ENCODE measurements at places on chromosomes 5 and 9.

DNA sequence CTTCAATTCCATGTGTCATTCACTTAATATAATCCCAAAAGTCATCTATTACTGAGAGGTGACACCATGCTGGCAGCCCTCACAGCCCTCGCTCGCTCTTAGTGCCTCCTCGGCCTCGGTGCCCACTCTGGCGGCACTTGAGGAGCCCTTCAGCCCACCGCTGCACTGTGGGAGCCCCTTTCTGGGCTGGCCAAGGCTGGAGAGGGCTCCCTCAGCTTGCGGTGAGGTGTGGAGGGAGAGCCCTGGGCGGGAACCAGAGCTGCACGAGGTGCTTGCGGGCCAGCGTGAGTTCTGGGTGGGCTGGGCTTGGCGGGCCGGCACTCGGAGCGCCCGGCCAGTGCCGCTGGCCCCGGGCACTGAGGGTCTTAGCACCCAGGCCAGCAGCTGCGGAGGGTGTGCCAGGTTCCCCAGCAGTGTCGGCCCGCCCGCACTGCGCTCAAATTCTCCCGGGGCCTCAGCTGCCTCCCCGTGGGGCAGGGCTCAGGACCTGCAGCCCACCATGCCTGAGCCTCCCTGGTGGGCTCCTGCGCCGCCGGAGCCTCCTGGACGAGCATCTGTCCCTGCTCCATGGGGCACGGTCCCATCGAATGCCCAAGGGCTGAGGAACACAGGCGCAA, 374.1 kb downstream of the ELAVL2 start:
- DNase-seq, result no peak

GRCh38 chr5:143271431-143271830, 132.1 kb downstream of the NR3C1 start:
- DNase-seq, result no peak

GRCh38 chr5:74333430-74333829, 307.1 kb downstream of the ENC1 start:
- DNase-seq, result no peak

- no peak for DNase-seq
Measured at GRCh38 chr5:79229357-79230174, 6.4 kb upstream of the JMY start.

- no peak for DNase-seq
Measured at GRCh38 chr5:636951-637350, 24.8 kb downstream of the CEP72 start.

DNA sequence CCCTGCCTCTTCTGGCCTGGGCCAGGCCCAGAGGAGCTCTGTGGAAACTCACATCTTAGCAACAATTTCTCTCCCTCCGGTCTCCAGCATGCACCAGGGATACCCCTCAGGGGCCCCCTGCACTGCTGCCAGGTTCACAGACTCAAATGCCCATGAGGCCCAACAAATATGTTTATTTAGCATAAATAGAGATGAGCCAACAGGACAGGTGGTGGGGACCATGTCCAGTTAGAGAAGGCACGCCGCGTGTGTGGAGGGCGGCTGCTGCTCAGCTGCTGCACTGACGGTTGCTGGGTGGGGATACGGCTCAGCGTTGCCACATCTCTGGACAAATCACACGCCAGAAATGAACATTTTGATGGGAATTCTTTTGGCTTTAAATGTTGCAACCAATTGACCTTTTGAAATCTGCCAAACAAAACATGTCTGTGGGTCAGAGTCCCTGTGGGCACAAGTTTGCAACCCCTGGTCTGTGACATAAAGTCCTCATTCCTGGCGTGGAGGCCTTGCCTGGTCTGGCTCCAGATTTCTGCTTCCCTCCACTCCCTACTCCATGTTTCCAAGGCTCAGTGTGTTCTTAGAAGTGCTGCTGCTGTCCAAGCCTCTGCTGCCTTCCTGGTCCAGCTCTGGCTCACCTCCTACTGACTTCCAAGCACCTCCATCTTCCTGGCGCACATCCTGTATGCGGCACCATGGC, 88.9 kb downstream of the AMBP start:
- no peak for DNase-seq

DNA sequence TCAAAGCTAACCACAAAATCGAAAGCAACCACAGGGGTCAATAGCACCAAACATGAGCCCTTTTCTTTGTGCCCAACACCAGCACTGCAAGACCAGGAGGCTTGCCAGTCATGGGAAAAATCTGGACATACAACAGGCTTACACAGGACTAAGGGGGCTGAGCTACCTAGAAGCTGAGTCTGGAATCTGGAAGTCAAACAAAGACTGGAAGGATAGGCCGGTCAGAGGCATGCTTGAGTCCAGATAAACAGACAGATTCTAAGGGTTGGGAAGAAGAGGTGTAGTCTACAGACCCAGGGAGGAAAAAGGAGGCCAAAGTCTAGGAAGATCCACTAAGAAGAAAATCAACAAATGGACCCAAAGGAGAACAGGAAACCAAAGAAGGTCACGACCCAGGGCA, 73.3 kb downstream of the MYO10 start:
- no peak for DNase-seq

GRCh38 chr5:52378237-52378636, 409.5 kb upstream of the ITGA1 start:
- DNase-seq, result no peak

- DNase-seq, result no peak
Measured at GRCh38 chr5:87770016-87770570, 357.4 kb upstream of the CCNH start.

- peak; percentile 66 for DNase-seq
Measured at GRCh38 chr5:142888469-142889085, 118.4 kb downstream of the ARHGAP26 start.

- DNase-seq, result no peak
Measured at GRCh38 chr5:32578363-32578762, 7.0 kb upstream of the SUB1 start.

DNA sequence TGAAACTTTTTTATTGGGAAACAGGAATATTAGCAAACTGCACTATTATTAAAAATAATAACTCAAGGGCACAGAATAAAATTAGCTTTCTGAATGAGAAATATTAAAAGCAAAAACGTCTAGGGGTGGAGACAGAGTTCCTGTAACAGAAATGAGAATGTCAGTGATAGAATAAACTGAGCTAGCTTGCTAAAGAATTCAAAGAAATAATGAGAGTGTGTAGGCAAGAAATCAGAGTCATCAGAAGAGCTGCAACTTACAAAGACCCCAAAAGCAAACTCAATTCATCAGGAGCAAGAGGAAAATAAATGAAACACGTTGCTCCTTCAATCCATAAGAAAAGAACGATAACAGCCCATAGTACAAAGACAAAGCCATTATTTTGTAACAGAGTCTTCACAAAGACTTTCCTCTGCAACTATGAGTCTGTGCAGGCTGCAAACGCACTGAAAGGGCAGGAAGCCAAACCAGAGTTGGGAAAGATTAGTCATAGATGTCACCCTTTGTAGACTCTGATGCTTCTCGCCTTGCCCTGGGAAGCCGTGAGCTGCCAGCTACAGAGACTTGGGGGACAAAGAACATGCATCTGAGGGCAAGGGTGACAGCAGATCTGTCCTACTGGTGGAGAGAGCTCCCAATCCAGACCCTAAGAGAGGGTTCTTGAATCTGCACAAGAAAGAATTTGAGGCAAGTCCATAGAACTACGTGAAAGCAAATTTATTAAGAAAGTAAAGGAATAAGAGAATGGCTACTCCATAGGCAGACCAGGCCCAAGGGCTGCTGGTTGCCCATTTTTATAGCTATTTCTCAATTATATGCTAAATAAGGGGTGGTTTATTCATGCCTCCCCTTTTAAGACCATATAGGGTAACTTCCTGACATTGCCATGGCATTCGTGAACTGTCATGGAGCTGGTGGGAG, 40.8 kb downstream of the SHC3 start:
- DNase-seq, result no peak

DNA sequence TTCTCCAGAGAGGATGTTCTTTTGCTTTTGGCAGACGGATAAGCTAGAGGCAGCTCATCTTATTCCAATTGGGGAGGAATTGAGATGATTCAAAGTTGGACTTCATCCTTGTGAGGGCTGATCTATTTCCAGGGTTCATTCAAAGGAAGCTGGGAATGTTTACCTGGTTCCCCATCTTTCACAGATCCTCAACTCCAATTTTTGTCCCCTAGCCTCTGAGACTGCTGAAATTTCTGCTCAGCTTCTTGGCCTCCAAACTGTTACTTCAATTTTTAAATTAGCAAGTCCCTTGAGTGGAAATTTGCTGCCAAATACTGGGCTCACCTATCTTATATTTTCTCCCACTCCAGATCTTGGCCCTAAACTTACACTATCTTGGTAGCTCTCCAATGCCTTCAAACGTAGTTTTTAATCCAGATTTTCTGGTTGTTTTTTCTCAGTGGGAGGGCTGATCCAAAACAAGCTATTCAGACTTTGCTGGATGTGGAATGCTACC, 93.9 kb upstream of the NEK6 start:
- DNase-seq, result no peak

GRCh38 chr9:134624621-134625181, 16.9 kb upstream of the COL5A1 start:
- DNase-seq, result no peak

DNA sequence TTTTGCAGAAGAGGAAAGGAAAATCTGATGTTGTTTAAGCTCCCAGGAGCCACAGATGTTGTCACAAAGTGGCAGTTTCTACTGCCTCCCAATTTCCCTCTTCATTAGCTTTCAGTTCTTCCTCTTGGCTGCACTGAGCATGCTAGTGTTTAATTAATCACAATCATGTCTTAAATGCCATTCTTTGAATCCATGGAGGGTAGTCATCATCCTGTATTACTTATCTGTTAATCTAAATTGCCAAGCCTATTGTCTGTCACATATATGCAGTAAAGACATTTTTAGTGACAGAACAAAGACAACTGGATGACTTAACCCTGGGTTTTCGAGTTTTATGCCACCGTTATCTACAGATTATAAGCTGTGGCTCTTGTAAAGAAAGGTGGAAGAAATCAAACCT, 14.7 kb downstream of the KLHL9 start:
- DNase-seq, result no peak

DNA sequence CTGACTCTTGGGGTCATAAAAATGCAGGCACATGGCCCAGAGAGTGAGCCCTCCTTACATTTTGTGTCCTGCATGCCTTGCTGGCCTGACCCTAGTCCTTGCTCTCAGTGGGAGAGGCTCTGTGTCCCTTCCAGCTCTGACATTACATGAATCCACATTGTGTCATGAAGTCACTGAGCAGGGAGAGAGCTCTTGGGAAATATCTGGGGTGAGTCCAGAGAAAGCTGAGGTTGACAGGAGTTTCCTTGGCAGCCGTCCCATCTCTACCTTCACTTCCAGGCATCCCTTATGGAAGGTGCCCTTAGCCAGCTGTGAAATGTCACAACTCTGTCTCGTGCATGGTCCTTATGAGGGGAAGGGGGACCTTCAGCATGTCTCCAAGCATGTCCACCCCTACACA, 41.0 kb downstream of the FAT2 start:
- DNase-seq, result no peak

DNA sequence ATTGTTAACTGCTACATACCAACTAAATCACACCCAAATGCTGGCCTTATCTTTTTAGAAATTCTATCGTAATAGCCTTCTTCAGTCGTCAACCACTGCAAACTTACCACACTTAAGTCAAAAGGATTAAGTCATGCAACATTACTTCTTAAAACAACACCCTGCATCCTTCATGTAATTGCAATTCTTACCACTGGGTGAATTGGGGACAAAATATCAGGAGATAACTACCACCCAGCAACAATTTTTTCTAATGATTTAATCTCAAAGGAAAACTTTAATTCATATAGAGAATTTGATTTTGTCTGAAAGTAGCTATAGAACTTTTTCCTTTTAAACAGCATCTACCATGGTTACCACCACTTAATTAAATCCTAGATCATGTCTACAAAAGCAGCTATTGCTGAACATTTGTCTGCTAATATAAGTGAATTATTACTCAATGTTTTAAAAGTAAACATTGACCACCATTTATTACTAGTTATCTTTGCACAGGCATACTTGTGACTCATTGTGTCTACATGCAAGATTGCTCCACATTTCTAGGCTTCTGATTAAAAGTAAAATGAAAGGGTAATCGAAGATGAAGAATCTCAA, 10.5 kb downstream of the MLLT3 start:
- no peak for DNase-seq

GRCh38 chr5:171578829-171579491, 159.5 kb downstream of the FGF18 start:
- no peak for DNase-seq

DNA sequence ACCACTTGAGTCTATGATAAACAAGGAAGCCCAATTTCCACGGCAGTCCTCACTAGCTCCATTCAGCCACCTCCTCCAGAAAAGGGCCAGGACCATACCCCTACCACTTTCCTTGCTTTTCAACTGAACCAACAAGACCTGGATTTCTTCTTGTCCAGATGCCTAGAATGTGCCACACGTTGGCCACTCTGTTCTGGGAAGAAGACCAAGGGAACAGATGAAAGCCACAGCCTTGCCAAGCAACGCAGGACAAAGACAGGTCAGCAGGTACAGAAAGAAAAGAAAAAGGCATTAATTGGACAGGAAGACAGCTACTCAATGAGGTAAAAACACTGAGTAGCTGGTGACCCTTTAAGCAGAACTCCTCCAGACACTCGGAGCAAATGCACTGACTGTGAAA, 2.2 kb downstream of the CCNJL start:
- DNase-seq, result no peak

DNA sequence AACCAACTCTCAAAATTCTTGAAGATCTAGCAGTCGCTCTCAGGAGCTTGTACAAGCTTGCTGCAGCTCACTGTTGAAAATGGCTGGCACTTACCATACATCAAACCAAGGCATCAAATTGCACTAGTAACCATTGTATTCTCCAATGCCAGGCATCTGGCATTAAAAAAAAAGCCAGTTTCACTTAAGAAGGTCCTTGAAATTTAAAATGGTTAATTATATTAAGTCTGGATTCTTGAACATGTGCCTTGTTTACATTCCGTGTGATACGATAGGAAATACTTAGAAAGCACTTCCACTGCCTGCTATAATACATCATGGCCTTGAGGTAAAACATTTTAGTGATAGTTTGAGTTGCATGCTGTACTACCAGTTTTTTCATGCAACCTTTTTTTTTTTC, 300.7 kb downstream of the KDM4C start:
- no peak for DNase-seq

GRCh38 chr5:75320371-75320770, 16.6 kb upstream of the HMGCR start:
- no peak for DNase-seq

- DNase-seq, result no peak
Measured at GRCh38 chr5:120528609-120529008, 64.5 kb downstream of the PRR16 start.

Data from hippocampal formation (tissue), 2 donors.